Suprapubic skin (tissue), 4 donors: ENCODE measurements at places on chromosomes 12 and 14.

GRCh38 chr12:5310151-5310550 is 121.8 kb upstream of the NTF3 start:
- DNase-seq: no peak

DNA sequence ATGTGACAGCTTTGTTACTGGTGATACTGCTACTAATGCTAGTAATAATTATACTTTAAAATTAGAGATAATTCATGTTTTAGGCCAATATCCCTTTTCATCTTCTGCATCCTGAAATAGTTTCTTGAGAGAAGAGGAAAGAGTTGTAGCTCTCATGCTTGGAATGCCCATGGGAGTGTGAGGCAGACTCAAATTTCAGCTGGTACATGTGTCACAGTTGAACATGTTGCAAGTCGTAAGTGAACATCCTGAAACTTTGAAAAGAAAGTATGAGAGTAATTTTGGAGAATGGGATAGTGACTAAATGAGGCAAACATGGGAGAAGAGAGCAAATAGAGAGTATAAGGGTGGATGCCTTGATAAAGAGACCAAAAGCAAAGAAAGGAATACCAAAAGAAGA is 168.0 kb downstream of the TMTC3 start:
- DNase-seq: no peak

- DNase-seq: no peak
These were observed 417.7 kb downstream of the FLRT2 start for GRCh38 chr14:85947461-85948139.

GRCh38 chr14:51310505-51310944 is 70.5 kb downstream of the TMX1 start:
- no peak for DNase-seq

DNA sequence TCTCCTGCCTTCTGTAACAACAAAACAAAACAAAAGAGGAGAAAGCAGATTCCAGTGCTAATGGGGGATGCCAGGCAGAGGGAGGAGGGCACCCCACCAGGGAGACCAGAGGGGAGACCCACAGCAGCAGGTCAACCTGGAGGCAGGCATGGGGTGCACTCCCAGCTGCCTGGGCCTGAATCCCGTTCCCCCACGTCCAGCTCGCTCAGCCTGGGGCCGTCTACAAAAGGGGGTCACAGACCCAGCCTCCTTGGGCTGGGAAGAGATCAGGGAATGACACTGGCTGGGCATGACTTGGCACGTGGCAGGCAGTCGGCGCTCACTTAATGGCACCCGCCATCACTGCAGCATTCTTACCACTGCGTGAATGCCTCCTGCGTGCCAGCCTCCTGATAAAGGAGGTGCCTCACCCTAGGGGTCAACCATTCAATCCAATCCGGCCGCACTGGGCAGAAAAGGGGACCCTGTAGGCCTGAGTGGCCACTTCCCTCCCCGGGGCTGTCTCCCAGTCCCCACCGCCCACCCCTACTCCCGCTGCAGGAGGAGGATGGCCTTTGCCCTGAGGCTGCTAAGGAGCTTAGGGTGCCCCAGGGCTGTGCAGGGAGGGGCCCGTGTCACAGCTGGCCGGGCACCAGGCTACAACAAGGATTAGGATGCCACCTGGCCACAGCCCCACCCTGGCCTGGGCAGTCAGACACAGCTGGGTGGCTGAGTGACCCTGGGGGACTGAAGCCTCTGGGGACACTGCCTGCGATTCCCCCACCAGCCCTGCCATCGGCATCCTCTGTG is 87.5 kb downstream of the NCOR2 start:
- DNase-seq: no peak

GRCh38 chr14:82490397-82490796 is 956.7 kb upstream of the SEL1L start:
- DNase-seq: no peak

DNA sequence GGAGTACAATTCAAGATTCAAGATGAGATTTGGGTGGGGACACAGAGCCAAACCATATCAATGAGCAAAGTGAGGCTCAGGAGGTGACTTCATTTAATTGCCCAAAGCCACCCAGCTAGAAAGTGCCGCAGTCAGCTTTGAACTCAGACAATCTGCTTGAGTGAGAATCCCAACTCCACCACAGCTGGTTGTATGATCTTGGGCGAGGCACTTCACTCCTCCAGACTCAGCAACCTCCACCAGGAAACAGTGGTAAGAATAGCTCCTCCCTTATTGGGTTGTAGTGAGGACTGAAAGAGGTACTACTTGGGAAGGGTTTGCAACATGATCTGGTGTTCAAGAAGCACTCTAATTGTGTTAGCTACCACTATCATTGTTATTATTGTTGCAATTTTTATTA is 129.2 kb upstream of the RFLNA start:
- no peak for DNase-seq

DNA sequence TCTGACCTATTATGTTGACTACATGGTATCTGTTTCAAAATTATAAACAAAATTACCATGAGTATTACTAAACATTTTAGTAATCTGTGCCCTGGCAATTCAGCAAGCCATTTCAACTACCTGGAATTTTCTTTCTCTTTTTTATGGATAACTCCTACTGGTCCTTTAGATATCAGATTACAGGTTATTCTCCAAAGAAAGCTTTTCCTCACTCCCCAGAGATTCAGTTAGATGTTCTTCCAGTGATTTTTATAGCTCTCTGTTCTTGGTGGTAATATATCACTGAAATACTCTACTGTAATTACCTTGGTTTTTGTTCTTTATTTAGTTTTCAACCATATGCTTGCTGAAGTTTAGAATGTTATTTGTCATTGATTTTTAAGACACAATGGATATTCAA is 930.2 kb upstream of the FOXG1 start:
- no peak for DNase-seq

DNA sequence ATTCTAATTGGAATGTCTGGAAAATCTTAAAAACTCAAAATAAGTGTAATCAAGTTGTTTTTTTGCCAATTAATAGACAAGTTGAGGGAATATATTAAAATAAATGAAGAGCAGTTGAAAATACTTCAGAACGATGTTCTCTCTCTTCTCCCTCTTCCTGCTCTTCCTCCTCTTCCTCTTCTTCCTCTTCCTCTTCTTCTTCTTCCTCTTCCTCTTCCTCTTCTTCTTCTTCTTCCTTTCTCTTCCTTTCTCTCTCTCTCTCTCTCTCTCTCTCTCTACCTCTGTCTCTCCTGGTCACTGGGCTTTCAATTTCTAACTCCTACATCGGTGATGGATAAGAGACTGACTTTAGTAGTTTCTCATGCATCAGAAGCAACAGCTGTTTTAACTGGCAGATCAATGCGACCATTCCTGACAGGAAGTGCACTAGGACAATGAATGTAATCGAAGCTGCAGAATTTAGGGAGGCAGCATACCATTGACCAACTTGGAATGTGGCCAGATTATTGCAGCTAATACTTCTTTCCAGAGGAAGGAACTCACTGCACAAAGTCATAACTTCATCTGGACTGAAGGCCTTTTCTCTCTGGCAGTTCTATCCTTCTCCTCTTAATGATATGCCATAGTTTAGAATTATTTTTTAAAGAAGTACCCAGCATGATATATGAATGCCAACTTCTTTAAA is 13.8 kb upstream of the TMTC2 start:
- DNase-seq: no peak

GRCh38 chr14:64656986-64657385 is 47.2 kb upstream of the PLEKHG3 start:
- DNase-seq: no peak

DNA sequence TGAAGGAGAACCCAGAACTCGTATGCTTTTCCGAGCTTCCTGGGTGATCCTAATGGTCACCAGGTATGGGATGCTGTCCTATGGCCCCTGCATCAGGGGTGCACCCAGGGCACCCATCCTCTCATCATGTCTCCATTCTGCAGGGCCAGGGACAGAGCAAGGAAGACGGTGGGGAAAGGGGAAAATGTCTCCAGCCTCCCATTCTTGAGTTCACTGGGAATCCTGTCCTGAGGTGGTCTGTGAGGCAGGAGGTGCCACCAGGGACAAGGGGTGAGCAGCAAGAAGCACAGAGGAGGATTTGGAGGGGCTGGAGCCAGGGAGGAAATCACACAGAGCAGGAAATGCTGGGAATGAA is 14.9 kb upstream of the SLC6A12 start:
- DNase-seq: no peak

GRCh38 chr12:6768437-6768914 is 2.3 kb downstream of the PTMS start:
- no peak for DNase-seq

DNA sequence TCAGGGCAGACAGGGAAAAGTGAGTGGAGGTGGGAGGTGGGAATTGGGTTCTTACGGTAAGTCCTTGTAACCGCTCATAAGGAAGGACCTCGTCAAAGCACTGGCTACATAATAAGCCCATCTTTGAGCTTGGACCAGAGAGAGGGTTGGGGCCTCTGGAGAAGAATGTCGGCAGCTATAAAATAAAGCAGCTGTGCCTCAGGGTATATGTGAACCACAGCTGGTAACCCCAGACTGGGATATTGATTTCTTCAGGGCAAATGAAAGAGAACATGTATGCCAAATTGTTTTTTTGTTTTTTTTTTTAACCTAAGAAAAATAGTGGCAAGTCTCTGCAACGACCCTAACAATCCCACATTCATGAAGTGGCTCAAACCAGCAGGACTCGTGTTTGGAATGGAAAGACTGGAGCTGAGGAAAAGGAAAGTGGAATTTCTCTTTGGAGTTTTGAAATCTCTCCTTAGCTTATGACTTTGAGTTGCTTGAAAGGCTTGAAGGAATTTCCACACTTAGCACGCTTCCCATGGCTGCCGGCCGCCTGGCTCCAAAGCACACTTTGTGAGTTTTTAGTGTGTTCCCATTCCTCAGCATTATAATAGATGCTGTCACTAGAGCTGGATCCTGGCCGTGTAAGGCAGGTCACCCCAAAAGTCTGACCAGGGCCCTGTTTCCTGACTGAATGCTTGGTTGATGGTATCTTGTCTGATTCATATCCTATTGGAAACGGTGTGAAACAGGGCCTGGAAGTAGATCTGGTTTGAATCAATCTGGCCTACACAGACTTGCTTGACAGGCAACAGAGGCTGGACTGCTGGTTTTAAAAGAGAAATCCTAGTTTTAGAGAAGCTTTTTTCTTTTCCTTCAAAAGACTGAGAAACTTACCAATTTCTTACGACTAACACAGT is 244.7 kb downstream of the MSRB3 start:
- no peak for DNase-seq

DNA sequence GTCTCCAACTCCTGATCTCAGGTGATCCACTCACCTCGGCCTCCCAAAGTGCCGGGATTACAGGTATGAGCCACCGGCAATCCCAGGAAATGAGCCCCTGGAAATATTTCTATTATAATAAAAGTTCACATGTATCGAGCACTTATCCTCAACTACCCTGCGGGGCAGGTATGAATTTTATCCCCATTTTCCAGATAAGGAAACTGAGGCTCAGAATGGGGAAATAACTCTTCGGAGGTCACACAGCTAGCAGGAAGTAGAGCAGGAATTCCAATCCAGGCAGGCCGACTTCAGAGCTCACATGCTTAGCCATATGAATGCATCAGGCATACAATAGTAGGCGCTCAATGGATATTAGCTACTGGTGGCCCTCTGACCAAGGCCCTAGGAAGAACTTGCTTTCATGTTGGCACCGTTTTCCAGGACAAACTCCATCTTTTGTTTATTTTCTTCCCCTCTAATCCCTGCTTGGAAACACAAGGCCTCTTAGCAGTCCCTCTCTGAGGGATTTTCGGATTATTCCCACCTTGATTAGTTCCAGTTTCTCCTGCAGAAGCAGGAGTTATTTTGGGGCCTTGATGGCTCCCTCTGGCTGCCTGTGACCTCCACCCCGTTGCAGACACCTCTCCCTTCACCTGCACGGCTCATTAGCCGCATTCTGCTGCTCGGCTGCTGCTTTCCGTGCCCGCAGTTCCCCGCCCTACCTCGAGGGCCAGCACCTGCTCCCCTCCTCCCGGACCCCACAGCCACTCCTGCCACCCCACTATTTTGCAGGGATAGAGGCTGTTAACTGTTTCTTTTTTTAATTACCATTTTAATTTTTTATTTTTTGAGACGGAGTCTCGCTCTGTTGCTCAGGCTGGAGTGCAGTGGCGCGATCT is 18.7 kb upstream of the POP5 start:
- no peak for DNase-seq

DNA sequence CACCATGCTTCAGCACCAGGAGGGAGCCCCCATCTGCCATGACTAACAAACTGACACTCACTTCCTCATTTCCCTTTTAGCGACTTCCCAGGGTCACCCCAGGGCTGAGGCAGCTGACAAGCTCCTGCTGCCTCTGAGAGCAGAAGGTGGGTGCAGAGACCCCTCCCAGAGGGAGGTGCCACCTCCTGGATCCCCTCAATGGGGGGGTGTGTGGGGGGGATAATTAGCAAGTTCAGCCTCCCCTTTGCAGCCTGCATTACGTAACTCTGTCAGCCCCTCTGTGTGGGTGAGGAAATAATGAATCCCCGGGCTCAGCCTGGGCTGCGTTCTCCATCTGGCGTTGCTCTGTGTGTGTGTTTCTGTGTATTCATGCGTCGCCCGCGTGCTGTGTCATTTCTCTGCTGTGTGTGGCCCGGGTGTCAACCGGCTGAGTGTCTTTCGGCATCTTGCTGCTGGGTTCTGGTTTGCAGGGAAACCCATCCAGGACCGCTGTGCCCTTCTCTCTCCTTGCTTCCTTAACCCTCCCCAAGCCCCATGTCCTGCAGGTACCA is 28.0 kb downstream of the NOS1 start:
- no peak for DNase-seq

DNA sequence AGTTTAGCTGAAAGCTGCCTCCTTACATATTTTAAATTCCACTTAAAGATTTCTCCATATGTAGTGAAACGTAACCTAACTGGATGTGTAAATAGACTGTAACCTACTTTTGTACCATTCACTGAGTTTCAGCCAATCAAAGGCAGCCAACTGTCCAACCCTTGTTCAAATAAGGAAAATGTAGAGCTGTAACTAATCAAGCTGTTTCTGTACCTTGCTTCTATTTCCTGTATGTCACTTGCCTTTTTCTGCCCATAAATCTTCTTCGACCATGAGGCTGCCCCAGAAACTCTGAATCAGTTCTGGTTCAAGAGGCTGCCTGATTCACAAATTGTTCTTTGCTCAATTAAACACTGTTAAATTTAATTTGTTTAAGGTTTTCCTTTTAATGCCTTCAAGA is 6.3 kb downstream of the SLC7A8 start:
- no peak for DNase-seq

DNA sequence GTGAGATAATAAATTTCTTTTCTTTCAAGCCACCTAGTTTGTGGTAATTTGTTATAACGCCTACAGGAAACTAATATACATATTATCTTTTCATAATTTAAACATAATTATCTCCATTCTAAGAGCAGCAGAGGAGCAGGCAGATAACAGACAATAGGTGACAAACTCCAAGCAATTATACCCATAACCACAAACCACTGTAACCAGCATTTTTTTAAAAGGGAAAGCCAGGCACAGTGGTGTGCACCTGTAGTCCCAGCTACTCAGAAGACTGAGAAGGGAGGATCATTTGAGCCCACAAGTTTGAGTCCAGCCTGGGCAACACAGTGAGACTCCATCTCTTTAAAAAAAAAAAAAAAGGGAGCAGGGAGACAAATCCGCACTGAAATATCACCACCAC is 54.9 kb downstream of the ATF7 start:
- DNase-seq: no peak
